ENCODE measurements at places on chromosomes 4 and X.

GRCh38 chrX:133523526-133523925 is 108.2 kb upstream of the GPC4 start:
- no peak for DNase-seq

DNA sequence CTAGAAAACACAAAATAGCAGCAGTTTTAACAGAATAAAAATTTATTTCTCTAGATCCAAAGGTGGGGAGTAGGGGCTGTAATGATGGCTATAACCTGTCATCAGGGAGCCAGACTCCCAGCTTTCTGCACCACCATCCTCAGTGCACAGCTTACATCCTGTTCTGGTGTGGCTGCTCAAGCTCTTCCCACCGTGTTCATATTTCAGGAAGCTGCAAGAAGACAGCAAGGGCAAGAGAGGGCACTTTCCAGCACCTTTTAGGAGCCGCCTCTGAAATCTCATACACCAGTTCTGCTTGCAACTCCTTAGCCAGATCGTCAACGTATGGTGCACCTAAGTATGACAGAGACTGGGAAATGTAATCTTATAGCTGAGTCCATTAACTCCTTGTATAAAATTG is 253.7 kb downstream of the CENPC start:
- no peak for DNase-seq

DNA sequence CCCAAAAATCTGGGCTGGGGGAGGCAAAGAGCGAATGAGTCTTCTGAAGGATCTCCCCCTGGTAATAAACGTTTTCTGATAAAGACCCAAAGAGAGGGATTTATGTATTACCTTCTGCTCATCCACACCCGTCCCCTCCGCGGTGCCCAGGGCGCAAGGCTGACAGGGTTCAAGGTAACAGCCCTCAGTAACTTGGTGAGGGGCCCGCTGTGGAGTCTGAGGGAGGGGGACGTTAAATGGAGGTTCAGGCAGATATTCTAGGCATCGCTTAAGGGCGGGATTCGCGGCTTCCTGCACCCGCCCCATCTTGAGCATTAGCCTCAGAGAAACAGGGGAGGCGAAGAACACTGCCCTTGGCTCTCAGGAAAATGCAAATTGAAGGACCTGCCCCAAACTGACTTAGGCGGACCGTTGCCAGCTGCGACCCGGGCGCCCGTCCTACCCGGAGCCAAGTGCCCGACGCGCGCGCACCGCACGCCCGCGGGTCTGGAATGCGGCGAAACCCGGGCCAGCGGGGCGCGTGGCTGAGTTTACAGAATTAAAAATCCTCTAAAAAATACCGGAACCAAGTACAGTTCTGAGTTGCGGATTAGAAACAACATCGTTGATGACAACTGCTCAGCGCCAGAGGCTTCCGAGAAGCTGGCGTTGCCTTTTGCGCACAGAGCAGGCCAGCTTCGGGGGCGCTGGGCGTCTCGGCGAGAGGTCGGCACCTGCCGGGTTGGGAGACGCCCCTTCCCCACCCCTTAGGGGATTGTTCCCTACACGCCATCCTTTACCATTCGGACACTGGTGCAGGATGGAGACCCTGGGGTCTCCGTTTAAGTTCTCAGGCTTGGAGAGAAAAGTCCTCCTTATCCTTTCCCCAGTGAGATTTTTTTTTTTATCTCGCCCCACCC is 2.8 kb downstream of the HELT start:
- DNase-seq: no peak

DNA sequence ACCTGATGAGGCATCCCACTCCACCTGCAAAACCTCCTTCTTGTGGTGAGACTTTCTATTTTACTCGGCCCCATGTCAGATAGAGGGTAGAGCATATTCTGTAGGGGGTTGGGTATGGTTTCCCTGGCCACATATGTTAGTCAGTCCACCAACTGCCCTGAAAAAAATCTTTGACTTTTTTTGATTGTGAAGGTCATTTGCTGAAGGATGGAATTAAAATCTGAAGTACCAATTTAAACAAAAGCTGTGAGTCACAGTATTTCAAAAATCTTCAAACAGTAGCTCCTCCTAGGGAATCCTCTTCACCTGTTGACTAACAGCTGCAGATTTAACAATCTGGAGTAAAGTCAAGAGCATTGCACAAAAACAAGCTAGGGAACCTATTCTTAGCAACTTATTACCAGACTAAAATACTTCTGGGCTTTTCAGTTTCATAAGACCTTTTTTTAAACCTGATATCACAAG is 8.0 kb upstream of the CCDC110 start:
- no peak for DNase-seq

DNA sequence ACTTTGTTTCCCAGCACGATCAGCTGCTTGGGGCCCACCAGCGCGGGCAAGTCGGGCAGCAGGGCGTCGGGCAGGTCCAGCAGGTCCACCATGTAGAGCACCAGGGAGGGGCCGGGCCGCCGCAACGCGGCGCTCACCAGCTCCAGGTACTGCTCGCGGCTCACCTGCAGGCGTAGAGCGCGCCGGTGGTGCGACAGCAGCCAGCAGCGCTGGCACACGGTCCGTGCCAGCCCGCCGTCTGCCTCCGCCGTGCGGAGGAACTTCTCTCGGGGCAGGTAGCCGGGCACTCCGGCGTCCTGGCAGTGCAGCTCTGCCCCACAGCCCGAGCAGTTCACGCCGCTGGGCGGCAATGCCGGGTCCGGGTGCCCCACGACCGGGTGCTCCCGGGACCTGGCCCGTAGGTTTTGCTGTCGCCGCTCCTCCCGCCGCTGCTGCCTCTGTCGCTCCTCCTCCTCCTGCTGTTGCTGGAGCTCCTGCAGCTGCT is 527 bp downstream of the NOA1 start:
- DNase-seq: no peak

Measured in left forelimb (tissue), 1 donor.